ENCODE measurements at places on chromosomes 6 and 20. TPM values are rescaled to one million over a fixed set of nuclear protein-coding genes. Genes with fewer than 3 reads are reported as not detected.

The B3GAT2 gene
- not detected for total RNA-seq

The RAET1G gene
- 1.6 TPM for total RNA-seq

The NAPB gene
- 11.7 TPM for total RNA-seq

The BPIFB4 gene
- not detected for total RNA-seq

The NOP56 gene
- 122 TPM for total RNA-seq

The ITCH gene
- 76.9 TPM for total RNA-seq

The MAS1 gene
- 0.20 TPM for total RNA-seq

The DDO gene
- total RNA-seq = 3.6 TPM

The STMND1 gene
- not detected for total RNA-seq

The SNRNP48 gene
- 13.4 TPM for total RNA-seq

The SASH1 gene
- total RNA-seq = 120 TPM

The MRAP2 gene
- 2.7 TPM for total RNA-seq

The ASIP gene
- not detected for total RNA-seq

The ZNF165 gene
- 0.13 TPM for total RNA-seq
